ENCODE measurements at places on chromosomes 6 and 20.

DNA sequence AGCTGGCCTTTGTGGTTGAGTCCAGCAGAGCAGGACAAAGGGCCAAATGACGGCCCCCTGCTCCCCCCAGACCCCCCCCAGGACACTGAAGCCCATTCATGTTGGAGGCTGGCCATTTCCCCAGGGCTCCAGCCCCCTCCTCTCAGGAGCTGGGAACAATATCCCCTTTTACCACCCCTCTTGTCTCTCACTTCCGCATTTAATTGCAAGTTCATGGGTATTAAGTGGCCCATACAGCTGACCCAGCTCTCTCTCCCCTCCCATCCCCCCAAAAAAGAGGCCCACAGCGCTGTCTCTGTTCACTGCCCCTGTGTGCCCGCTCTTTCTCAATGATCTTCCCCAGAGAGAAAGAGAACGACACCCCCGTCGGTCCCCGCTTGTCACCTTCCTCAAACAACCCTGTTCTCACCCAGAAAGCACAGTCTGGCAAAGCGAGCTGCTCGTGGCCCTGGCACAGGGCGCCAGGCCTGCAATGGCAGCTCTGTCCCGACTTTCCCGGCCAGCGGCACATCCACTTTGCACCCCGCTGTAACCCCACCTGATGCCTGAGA, 30.4 kb downstream of the PREX1 start:
- DNase-seq: no peak

GRCh38 chr6:149482545-149483333, 2.1 kb downstream of the ZC3H12D start:
- no peak for DNase-seq

- DNase-seq: no peak
Observed at GRCh38 chr6:43091020-43091419, 14.9 kb downstream of the PTK7 start.

GRCh38 chr6:26457264-26457805, 420 bp upstream of the BTN2A1 start:
- DNase-seq: no peak

DNA sequence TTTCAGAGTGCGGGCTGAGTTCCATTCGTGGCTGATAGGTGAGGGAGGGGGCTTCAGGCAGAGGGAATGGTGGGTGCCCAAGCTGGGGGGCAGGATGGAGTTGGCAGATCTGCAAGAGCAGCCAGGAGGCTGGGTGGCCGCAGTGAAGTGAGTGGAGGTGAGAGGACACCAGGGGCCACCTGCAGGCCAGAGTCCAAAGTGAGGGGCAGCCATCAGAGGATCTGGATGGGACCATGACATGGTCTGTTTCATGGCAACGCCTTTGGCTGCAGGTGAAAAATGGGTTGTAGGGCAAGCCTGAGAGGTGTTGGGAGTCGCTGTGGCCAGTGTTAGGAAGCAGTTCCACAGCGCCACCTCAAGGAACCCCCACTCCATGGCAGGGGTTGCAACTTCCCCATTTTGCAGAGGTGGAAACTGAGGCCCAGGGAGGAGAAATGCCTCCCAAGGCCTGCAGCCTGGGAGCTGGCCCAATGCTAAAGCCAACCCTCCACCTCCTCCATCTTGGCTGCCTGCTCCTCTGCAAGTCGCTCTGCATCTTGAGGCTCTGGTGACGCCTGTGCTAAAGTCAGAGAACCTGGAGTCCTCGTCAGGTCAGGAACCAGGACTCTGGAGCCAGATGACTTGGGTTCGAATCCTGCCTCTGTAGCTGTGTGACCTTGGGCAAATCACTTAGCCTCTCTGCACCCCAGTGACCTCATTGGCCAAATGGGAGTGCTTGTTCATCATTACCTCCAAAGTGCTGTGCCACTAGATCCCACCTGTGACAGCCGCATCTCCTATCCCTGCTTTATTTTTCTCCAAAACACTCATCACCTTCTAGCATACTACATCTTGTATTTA, 153.8 kb downstream of the CEBPB start:
- no peak for DNase-seq

DNA sequence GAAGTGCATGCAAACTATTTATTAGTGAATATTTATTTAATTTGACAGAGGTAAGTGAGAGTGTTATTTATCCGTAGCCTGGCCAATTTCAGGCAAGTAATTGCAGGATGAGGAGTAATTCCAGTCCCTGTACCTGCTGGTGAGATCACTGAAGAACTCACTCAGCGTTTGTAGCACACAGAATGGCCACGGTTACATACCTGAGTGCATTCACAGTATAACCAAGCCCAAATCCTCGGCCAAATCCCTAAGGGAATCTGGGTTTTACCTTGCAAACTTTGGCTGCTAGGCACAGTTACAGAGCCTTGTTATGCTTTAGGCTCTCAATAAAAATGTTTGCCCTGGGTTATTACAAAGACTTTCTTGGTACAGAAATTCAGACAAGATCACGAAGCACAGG, 93.3 kb downstream of the KCNQ5 start:
- DNase-seq: no peak

- DNase-seq: no peak
Observed at GRCh38 chr6:136511397-136511796, 38.8 kb downstream of the MAP7 start.

DNA sequence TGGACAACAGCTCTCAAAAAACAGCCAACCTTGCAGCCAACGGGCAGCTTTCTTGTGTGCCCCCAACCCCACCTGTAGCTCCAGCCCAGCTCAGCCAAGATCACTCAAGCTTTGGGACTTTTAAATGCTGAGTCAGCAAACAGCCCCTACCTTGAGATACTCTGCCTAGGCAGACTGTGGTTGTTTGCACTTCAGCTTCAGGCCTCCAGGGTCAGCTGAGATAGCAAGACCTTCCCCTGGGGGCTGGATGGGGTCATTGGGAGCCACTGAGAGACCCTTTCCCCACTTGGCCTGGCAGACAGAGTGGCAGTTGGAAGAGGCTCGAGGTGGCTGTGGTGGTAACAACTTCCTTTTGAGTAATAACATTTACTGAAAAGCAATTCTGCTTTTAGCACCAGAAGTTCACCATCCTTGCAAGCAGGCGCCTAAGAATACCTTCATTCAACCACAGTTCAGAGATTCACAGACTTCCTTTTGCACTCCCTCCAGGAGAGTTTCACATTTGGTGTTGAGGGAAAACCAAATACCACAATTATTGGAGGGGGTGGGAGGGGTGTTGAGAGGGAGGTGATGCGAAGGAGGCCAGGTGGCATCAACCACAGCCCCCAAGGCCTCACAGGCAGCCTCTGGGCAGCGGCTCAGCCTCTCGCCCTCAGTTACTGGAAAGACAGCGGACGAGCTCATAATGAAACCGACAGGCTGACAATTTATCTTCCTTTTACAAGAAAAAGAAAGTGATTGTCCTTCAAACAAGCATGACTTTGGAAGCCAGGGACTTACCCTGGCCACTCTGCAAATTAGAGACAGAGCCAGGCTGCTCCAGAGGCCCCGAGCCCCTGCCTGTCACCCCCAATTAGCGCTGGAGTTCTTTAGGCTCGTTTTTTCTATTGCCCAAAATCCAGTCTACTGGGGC, 148.1 kb downstream of the CEBPB start:
- peak; percentile 77 for DNase-seq

GRCh38 chr6:106155219-106155830, 69.2 kb downstream of the PRDM1 start:
- DNase-seq: no peak

- no peak for DNase-seq
Observed at GRCh38 chr6:106628658-106629102, 618 bp downstream of the RTN4IP1 start.

- DNase-seq: no peak
Observed at GRCh38 chr6:164005004-164005711, 590.6 kb downstream of the QKI start.

GRCh38 chr6:168616816-168617765, 176.1 kb downstream of the SMOC2 start:
- DNase-seq: no peak

GRCh38 chr6:29925321-29925720, 17.0 kb upstream of the HLA-A start:
- DNase-seq: no peak

DNA sequence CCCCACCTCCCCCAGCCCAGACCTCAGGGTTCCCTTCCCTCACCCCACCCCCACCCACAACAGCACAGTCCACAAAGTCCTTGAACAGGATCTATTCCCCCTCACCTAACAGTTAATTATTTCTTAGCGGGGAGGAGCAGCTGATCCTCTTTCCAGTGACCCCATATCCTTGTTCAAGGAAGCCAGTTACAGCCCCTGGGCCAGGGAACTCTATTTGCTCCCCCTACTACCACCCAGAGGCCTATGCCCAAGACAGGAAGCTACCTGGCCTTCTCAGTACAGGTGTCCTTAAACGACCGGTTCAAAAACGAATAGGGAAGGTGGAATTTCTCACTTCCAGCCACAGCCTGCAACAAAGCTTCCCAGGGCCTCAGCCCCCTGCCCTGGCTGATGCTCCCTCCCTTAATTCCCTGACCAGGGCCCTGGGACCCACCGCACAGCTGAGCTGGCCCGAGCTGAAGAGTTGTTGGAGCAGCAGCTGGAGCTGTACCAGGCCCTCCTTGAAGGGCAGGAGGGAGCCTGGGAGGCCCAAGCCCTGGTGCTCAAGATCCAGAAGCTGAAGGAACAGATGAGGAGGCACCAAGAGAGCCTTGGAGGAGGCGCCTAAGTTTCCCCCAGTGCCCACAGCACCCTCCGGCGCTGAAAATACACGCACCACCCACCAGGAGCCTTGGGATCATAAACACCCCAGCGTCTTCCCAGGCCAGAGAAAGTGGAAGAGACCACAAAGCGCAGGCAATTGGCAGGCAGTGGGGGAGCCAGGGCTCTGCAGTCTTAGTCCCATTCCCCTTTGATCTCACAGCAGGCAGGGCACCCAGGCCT, 778 bp downstream of the MCCD1 start:
- DNase-seq: no peak
